ENCODE measurements at places on chromosomes 11 and 22.

DNA sequence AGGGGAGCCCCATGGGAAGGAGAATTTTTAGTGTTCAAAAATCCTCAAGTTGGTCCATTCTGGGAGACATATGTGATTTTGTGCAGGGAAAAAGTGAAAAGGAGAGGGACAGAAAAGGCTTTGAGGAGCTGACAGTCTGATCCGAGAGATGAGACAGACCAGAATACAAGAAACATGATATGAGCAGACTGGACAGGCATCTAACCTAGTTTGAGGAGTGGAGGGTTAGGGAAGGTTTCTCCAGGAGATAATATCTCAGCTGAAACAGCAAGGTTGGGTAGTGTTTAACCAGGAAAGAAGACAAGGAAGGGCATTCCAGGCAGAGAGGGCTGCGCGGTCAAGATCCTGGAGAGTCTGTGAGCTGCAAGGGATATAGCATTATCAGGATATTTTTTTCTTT, 101.4 kb upstream of the NCAM1 start:
- no peak for DNase-seq

- no peak for DNase-seq
These were observed 1.3 kb downstream of the CLMP start for GRCh38 chr11:123193742-123194141.

GRCh38 chr22:35418088-35418487, 18.1 kb downstream of the MCM5 start:
- no peak for DNase-seq

DNA sequence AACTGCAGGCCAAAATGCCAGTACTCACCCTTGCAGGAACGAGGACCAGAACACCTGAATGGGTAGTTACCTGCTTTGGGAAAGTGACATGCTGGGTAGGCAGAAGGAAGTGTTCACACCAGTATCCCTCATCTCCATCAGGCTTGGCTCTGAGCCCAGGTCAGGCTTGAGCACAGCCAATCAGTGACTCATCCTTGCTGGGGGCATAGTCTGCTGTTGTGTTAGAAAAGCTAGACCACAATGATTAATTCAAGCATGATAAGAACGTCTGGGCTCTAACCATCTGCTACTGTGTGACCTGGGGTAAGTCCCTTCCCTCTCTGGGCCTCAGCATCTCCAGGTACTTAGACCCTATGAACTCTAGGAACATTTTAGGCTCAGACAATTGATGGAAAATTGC, 450.4 kb downstream of the MIAT start:
- peak; percentile 92 for DNase-seq

GRCh38 chr11:86440305-86440716, 65.6 kb downstream of the CCDC81 start:
- DNase-seq, result no peak

DNA sequence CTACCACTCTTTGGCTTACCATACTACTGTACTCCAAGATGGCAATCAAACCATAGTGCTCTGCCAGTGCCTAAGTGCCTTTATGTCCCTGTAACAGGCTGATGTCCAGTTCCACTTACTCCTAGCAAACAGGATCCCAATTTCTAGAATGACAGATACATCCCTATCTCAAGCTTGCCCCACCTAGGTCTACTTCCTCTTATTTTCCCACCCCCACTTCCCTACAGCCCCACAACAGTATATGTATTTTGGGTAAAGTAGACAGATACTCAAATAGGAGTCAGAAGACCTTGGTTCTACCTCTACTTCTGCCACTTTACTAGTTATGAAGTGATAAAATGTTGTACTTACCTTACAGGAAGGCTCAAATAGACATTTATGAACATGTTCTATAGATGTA, 24.1 kb downstream of the SIK3 start:
- DNase-seq, result no peak

- peak; percentile 88 for DNase-seq
These were observed 26.8 kb downstream of the RPL3 start for GRCh38 chr22:39292561-39293074.

- no peak for DNase-seq
These were observed 97.6 kb downstream of the KCNQ1 start for GRCh38 chr11:2542406-2542805.

DNA sequence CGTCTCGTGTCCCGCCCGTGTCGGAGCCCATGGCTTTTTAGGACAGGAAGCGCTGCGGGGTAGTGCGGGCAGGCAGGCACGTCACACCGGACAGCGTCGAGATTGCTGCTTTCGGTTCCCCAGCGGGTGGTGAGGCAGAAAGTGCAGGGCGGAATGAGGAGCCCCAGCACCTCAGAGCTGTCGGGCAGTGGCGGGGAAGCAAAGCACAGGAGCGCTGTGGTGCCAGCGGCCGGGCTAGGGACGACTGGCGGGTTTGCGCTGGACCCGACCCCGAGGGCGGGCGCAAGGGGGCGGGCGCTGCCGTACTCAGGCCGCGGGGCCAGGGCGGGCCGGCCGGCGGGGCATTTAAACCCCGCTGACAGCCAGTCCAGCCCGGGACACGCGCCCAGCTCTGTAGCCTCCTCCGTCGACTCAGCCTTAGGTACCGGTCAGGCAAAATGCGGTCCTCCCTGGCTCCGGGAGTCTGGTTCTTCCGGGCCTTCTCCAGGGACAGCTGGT, at the start of gene SLC37A2:
SLC37A2 (plus strand) TSS at position 375 of the 498 bp plus-strand sequence; CDS start at position 438, 63 bp downstream.
- no peak for DNase-seq

GRCh38 chr11:13338019-13338426, 60.4 kb downstream of the BMAL1 start:
- peak; percentile 45 for DNase-seq

DNA sequence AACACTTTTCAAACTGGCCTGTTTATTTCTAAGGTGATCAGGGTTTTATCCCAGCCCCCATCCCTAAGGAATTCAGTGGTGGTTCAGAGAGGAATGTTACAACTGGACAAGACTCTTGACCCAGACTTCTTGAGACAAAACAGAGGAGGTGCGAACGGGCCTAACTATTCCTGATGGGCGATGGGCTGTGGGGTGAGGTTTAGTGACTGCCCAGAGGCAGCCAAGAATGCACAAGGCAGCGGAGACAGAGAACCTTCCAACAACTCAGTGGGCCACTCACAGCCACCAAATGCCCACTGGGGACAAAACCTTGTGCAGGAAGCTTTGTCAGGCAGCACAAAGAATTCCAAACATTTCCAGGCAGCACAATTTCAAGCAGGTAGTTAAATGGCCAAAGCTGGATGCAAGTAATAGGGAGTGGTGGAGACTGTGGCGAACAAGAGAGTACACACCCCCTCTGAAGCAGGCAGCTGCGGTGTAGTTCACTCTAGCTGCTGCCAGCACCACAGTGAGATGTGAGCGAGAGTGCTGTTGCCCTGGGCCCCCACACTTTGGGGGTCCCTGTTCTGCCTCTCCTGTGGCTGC, 29.2 kb downstream of the SCUBE1 start:
- DNase-seq, result no peak

- no peak for DNase-seq
These were observed 15.0 kb upstream of the APOA1 start for GRCh38 chr11:116852261-116853031.

- no peak for DNase-seq
These were observed 13.8 kb upstream of the SLC39A13 start for GRCh38 chr11:47394322-47395222.

GRCh38 chr11:58933661-58934060, 5.6 kb upstream of the GLYATL1 start:
- DNase-seq, result no peak

- no peak for DNase-seq
These were observed 7.5 kb downstream of the SUSD2 start for GRCh38 chr22:24188705-24189248.

GRCh38 chr22:27388090-27388600, 413.4 kb downstream of the MN1 start:
- DNase-seq, result no peak

- DNase-seq, result peak; percentile 39
These were observed 71.7 kb downstream of the AMBRA1 start for GRCh38 chr11:46521961-46522681.

DNA sequence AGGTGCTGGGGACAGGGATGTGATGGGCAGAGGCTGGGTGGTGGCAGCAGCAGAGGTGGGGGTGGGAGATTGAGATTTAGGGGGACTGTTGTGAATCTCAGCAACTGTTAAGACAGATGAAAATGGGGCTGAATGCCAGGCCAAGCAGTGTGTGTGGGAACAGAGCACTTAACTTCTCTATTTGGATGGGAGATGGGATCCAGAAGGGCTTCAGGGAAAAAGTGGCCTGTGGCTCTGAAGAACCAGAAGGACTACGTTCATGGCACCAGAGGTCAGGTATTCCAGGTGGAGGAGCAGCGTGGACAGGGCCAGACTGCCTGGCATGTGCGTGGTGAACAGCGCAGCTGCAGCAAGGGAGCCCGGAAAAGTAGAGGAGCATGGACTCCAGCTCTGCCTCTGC, 82.6 kb upstream of the SYT13 start:
- no peak for DNase-seq

- DNase-seq, result no peak
These were observed 38.2 kb downstream of the ADAMTS8 start for GRCh38 chr11:130390071-130390758.

- DNase-seq, result no peak
These were observed at the start of gene OR4C16 for GRCh38 chr11:55571828-55572227. OR4C16 (plus strand) TSS chr11:55572128; CDS start chr11:55572128, 0 bp downstream.

DNA sequence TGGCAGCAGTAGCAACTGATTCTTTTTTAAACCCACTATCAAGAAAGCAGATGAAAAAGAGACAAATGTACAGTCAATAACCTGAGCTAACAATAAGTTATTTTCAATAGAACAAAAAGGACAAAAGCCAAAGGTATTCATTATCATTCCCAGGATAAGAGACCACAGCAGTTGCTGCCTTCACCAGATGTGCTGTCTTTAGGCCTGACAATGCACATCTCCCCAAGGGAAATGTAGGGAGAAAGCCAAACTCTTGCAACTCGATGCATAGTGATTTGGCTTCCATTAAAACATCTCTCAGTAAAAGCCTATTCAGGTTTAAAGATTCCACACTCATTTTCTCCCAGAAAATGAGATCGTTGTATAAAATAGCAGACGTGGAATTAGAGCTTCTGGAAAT, 210.7 kb downstream of the METTL15 start:
- DNase-seq, result no peak

- DNase-seq, result no peak
These were observed 73.4 kb downstream of the NCAM1 start for GRCh38 chr11:113034576-113034975.

DNA sequence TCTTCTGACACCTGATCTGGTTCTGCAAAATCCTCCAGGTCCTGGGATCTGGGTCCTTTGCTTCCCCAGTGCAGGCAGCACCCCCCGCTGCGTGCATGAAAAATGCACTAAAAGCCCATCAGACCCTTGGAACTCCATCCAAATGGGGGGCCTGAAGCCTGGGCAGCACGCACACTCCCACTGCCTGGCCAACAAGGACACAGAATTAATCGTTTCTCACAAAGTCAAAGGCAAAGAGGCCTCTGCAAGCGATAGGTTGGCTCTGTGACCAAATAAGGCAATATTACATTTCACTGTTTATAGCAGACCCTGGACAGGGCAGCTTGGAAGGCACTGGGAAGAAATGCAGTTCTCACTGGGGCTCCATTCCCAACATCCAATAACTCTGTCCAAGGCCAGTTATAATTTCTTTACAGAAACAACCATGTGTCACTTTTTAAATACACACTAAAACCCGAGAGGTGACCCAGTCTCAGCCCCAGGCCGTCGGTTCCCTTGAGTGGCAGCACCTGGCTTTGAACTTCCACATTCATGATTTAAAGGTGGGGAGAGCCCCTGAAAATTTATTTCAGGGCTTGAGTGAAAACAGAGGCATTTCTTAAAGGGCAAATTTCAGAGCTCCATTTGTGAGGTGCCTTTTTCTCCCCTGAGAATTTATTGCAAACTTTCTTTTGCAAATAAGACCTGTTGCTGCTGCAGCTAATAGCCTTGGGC, 114.4 kb upstream of the ANO1 start:
- no peak for DNase-seq

- no peak for DNase-seq
These were observed 3.0 kb upstream of the CHRNA10 start for GRCh38 chr11:3674189-3674588.

DNA sequence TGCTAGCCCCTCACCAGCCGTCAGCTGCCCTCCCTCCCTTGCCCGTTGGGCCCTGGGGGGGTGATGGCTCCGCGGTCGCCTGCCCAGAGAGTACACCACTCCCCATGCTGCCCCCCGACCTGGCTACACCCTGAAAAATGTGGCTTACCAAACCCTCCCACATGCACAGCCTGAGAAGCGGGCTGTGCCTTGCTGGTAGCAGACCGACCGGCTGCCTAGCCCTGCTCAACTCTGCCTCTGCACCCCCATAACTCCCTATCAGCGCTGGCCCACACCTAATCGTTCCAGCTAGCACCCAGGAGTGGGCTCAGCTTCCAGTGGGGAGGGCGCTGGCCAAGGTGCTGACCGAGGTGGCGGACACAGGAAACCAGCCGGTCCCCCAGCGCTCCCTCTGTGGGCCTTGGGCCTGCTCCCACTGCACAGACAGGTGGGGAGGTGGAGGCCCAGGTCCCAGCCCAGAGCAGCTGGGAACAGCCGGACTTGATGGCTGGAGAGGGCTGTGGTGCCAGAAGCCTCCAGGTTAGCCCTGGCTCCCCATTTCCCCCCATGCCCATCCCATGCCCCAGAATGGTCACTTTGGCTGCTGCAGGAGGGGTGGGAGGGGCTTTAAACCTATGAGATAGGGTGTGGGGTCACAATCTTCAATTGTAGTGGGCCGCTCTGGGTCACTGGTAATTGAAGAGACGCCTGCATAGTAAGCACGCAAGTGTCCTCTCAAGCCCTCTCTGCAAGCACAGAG, 32.1 kb upstream of the PRODH start:
- no peak for DNase-seq

- no peak for DNase-seq
These were observed 599.3 kb downstream of the BUD13 start for GRCh38 chr11:116173506-116173905.

DNA sequence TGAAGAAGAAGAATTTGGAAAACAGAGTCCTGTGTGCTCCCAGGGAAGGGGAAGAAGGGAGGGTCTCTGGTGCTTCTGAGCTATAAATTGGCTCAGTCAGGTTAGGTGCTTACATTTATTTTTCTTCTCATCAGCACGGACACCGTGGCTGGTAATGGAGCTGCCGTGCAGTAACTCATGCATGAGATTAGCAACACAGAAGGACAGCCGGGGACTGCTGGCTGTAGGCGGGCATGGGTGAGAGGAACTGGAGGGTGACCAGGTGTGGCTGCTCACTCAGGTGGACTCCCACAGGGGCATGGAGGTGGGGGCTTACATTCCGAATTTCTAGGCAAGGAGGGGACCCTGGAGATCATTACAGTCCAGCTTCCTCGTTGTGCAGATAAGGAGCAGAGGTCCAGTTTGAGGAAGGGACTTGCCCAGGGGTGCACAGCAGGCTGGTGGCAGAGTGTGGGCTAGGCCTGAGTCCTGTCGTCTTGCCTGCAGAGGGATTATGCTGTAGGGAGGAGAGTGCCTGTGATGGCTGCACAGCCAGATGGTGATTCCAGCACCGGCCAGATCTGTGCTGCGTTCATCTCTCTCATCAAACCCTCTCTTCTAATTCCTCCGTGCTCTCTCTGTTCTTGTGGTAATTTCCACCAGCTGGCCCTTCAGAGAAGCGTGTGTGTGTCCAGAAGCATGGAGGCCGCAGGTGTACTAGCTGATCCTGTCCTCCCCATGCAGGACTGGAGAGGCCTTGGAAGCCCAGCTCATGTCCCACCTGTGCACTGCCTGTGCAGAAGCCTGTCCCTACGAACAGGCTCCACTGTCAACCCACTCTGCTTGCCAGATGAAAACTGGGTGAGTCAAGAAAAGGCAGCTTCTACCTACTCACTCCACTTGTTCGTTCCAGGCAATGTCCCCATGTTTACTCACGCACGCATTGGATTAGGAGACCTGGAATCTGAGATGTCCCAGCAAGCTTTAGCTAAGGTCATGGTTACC, 78.9 kb downstream of the NTM start:
- DNase-seq, result no peak

- no peak for DNase-seq
These were observed 38.3 kb downstream of the ZBTB16 start for GRCh38 chr11:114097832-114098231.

- DNase-seq, result no peak
These were observed 35.9 kb upstream of the VPREB1 start for GRCh38 chr22:22208652-22209051.
